ENCODE measurements at places on chromosomes 16 and 17.

DNA sequence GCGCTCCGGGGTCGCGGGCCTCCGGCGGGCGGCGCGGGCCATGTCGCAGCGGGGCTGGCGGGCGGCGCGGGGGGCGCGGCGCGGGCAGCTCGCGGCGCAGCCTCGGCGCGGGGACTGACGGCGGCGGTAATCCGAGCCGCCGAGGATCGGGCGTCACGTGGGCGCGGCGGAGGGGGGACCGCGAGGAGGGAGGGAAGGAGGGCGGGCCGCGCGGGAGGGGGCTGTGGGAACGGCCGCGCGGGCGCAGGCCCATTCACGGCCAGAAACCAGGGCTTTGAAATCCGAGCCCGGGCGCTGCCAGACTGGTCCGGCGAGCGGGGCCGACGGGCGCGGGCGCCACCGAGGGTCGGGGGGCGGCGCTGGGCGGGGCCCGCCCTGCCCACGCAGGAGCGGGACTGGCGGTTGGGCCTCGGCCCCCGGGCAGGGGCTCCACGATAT lies at the start of gene MTSS2:
Gene MTSS2, minus strand, starts transcription at position 116 of the 438 bp plus-strand sequence. CDS start 262 bp downstream, outside the sequence.
- no peak for DNase-seq

- no peak for DNase-seq
Observed at GRCh38 chr16:80071964-80072456, 468.8 kb upstream of the DYNLRB2 start.

DNA sequence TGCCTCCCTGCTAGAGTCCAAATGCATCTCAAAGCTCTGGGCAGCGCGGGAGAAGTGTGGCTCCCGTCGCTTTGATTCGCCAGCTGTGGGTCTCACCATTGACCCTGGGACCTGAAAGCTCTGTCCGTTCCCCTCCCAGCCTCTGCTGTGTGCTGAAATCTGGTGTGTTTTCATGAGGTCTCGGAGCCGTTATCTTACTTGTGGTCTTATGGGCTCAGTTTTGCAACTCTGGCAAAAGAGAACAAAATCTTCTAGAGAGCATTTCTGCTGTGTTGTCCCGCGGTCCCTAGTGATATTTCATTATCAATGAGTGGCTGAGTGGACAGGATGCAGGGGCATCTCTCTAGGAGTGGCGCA lies 13.3 kb downstream of the CRISPLD2 start:
- no peak for DNase-seq

DNA sequence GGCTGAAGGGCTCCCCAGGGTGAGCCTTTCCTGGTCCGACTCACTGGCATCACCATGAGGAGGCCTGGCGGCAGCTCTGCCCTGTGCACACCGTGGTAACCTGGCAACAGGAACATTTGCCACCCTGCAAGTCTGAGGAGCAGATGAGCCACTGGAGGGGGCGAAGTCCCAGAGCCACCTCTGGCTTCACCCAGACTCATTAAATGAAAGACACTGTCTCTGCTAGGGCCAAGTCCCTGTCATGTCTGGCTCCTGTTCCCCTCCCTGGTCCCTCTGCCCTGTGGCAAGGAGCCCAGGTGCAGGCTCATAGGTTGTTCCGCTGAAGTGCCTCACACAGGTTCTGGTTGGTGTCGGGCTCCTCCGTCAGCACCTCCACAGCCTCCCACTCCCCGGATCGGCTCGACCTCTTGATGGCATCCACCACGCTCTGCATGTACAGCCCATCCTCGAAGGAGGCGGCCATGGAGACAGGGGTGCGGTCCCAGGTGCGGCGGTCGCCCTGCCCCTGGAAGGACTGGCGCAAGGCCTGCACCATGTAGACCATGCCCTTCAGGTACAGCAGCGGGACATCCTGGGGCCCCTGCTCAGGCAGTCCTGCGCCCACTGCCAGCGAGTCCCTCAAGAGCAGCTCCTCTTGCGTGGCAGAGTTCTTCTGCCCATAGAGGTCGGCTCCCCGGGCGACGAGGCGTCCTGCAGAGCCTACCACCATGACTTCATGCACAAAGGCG lies 8.4 kb downstream of the C16orf86 start:
- no peak for DNase-seq

- no peak for DNase-seq
Observed at GRCh38 chr16:89651584-89651983, 5.9 kb downstream of the CHMP1A start.

- no peak for DNase-seq
Observed at GRCh38 chr17:1779571-1780131, 17.8 kb downstream of the SERPINF1 start.

DNA sequence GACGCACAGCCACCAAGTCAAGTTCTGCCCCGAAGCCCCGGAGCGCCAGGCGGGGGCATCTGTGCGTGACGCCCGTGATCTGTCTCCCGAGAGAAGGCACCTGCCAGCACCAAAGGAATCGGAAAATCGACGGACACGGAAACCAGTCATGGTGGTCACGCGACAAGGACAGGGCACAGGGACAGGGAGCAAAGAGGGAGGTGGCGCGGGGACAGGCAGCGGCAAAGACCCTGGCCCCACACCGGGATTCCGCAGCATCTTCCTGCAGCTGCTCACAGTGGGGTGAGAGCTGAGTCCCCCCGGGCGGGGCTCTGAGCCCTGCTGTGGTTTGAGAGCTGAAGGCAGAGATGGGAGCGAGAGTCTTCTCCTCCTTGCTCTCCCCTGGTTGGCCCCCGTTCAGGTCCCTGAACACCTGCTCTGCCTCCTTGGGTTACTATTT lies 56.4 kb downstream of the ABR start:
- no peak for DNase-seq

GRCh38 chr17:67244431-67245072 lies 444 bp downstream of the HELZ start:
- DNase-seq, result no peak

- DNase-seq, result no peak
Observed at GRCh38 chr16:77555791-77556190, 121.0 kb upstream of the ADAMTS18 start.

- DNase-seq, result no peak
Observed at GRCh38 chr17:52419229-52419641, 260.7 kb upstream of the CA10 start.

DNA sequence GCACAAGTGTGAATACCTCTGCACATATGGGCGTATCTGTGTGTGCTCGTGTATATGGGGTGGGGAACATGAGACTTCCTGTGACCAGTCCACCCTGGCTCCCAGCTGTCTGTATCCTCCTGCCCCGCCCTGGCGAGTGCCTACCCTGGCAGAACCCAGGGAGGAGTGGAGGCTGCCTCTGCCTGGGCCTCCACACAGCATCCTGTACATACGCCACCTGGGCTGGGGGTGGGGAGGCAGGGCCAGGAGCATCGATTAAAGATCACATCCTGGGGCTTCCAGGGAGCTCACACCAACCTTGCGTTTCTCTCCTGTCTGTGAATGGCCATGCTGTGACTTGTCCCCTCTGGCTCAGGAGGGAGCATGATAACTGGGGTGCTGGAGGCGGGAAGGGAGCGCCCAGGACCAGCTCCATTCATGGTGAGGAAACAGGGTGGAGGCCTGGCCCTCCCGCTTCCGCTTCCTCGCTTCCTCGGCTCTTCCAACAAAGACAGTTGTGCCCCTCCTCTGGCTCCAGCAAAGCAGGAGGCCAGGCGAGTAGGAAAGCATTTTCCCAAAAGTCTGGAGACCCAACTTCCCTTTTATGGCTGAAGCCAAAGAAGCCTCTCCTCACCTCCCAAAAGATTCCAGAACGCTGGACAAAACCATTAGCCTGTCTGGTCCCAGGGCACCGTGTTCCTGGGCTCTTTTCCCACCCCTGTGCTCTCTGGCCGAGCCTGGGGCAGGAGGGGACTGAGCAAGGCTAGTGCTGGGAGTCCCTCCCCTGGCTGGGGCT lies 22.9 kb downstream of the ADAM11 start:
- DNase-seq, result no peak

GRCh38 chr17:5913641-5914040 lies 156.5 kb upstream of the WSCD1 start:
- no peak for DNase-seq

DNA sequence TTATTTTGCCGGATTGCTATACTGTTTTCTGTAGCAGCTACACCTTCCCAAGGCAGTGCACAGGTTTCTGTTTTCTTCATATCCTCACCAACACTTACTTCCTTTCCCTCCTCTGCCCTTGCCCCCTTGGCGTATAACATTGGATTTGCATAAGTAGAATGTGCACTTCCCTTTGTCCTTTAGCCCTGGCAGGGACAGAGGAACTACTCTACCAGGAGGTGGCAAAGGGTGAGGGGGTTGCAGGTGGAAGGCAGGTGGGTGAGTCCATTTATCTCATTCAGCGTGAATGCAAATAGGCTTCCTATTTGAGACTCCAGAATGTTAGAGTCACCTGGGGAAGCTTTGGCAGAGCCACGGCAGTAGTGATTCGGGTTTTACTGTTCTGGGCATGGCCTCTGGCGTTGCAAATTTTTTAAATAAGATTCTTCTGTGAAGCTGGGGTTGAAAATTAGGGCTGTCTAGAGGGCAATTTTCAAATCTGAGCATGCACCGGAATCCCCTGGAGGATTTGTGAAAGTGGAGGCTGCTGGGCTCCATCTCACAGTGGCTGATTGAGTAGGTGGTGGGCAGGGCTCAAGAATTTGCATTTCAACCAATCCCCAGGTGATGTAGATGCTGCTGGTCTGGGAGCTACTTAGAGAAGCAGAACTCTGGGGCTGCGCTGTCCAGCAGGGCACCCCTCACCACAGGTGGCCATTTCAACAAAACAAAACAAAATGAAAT lies 84.7 kb downstream of the PLCG2 start:
- no peak for DNase-seq

- no peak for DNase-seq
Observed at GRCh38 chr17:60076811-60077210, 1.9 kb downstream of the HEATR6 start.

DNA sequence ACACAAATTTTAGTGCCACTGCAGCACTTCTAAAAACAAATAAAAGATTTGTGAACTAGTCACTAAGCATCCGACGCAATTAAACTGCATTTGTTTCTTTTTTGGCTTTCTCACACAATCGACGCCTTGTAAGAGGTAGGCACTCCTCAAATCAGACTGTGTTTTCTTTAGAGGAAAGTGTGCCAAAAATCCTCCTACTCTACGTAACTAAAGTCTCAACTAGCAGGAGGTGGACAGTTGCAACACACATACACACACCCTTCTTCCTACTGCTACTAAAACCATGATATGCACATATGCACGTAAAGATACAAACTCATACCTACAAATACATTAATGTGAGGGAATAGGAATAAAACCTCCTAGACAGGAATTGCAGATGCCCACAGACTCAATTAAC lies 844.7 kb upstream of the SOX9 start:
- no peak for DNase-seq

DNA sequence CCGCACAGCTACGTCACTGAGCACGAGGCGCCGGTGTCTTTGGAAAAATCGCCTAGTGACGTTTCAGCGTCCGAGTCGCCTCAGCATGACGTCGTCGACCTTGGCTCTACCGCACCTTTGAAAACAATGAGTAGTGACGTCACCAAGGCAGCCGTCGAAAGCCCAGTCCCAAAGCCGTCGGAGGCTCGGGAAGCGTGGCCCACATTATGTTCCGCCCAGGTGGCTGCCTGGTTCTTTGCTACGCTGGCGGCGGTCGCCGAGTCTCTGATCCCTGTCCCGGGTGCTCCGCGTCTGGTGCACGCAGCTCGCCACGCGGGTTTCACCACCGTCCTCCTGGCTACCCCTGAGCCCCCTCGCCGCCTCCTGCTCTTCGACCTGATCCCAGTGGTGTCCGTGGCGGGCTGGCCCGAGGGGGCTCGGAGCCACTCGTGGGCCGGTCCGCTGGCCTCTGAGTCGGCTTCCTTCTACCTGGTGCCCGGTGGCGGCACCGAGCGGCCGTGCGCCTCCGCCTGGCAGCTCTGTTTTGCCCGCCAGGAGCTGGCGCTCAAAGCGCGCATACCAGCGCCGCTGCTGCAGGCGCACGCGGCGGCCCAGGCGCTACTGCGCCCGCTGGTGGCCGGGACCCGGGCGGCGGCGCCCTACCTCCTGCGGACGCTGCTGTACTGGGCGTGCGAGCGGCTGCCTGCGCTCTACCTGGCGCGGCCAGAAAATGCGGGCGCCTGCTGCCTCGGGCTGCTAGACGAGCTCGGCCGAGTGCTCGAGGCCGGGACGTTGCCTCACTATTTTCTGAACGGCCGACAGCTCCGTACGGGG lies 1.5 kb downstream of the TMEM102 start:
- DNase-seq, result peak; percentile 49

- no peak for DNase-seq
Observed at GRCh38 chr17:37130984-37131446, 182.3 kb downstream of the AATF start.

DNA sequence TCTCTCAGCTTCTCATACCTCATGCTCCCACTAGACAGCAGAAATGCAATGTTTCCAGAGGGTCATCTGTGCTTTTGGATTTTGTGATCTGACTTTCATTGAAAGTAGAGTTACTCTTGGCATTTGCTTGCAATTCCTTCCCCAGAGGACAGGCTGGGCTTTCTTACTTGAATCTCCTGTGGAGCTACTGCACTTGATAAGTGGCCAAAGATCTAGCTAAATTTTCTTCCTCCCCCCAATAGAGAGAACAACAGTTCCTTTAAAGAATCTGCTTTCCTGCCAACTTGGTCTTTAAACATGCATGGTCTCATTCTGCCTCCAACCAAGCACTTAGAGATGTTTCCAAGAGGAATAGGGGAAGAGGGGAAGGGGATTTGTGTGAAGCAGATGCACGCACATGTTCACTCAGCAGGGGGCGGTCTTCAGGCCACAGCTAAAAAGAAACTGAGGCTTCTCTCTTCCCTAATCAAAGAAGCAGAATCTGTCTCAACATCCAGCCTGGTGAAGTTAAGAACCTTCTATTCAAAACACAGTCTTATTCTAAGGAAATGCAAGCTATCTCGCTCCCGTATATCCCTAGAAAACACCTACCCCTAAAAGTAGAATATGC lies 229.6 kb downstream of the ZFHX3 start:
- DNase-seq, result no peak

DNA sequence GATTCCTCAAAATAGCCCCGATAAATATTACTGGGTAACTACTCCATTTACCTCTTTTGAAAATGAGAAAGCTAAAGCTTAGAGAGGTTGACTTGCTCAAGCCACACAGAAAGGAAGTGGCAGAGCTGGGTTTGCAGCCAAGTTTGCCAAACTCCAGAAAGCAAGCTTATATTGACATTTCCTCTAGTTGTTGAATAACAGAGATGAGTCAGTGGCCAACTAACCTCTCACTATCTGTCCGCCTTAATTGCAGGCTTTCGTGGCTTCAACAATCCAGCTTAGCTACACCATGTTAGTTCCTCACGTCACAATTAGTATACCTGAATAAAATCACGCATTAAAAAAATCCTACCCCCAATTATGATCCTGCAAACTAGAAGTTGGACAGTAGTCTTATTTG lies 151.7 kb downstream of the CNTNAP4 start:
- no peak for DNase-seq

GRCh38 chr17:78933959-78934568 lies 8.9 kb upstream of the TIMP2 start:
- DNase-seq, result no peak

GRCh38 chr17:75869282-75870141 lies 8.9 kb downstream of the TRIM47 start:
- no peak for DNase-seq

- DNase-seq, result no peak
Observed at GRCh38 chr16:56278196-56278855, 87.0 kb downstream of the GNAO1 start.

DNA sequence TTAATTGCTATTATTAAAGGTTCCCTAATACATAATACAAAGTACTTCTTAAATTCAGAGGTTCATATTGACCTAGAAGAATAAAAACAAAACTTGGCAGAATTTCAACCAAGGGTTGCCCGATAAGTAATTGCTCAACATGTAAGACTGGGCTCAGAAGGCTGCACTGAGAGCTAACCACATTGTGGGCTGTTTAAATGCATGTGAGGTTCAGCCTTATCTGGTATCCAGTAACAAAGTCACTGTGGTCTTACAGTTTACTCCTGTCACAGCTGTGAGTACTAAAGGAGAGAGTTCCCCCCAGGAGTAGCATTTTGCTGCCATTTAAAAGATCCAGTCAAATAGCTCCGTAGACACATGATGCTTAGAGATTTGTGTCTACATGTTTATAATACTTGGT lies 1.6 kb upstream of the DHRS11 start:
- no peak for DNase-seq

Data from stimulated activated CD4-positive, alpha-beta T cell treated with anti-CD3 and anti-CD28 coated beads, TNF-alpha, amount 100 ng/mL, for 24 hours (primary cell).